ENCODE measurements at places on chromosomes 13 and 19. TPM values are rescaled to one million over a fixed set of nuclear protein-coding genes. Genes with fewer than 3 reads are reported as not detected.

SIGLECL1 gene
- not detected for total RNA-seq

GRCh38 chr13:43229506-43229905 lies 206.1 kb downstream of the DNAJC15 start:
- no peak overlapping the region for H3K27ac ChIP-seq
- H3K27me3 ChIP-seq, result no peaks in the 10 kb centered on the region
- DNase-seq, result peak; percentile 70

MLLT1 gene
- 53.9 TPM for total RNA-seq

DNA sequence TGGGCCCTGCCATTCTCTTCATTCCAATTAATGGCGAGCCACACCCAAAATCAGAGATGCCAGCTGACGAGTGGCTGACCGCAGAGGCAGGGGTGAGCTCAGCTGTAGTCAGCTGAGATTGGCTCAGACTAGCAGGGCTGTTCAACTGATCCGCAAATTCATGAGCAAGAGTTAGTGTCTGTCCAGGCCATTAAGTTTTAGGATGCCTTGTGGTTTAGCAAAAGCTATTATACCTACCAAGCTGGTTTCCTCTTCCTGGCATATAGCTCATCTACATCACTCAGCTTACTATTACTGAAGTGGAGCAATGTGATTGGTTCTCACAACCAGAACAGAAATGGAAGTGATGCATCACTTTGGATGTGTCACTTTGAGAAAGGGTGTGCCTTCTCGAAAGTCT lies 148.7 kb downstream of the NALCN start:
- no peak overlapping the region for H3K27ac ChIP-seq
- no peak overlapping the region for H3K4me3 ChIP-seq
- DNase-seq, result no peak
- H3K36me3 ChIP-seq, result no peaks in the 10 kb centered on the region
- no peaks in the 10 kb centered on the region for H3K4me1 ChIP-seq

DNA sequence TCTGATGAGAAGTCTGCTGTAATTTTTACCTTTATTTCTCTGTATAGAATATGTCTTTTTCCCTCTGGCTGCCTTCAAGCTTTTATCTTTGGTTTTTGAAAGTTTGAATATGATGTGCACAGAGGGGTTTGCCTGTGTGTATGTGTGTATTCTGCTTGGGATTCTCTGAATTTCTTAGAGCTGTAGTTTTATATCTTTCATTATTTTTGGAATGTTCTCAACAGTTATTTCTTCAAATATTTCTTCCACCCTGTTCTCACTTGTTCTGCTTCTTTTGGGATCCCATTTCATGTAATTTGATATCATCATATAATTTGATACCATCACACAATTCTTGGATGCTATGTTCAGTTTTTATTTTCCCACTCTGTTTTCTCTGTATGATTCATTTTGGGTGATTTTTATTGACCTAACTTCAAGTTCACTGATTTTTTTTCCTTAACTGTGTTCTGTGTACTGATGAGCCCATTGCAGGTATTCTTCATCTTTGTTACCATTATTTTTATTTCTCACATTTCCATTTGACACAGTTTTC lies 7.5 kb downstream of the COG3 start:
- no peak overlapping the region for H3K4me3 ChIP-seq
- H3K36me3 ChIP-seq, result peaks cover 23% of the 10 kb centered on the region
- no peaks in the 10 kb centered on the region for H3K27me3 ChIP-seq
- peak; percentile 17 for DNase-seq
- peak overlapping the region; percentile 63 for H3K27ac ChIP-seq

ZNF582 gene
- not detected for total RNA-seq

- no peaks in the 10 kb centered on the region for H3K27me3 ChIP-seq
- peaks cover 15% of the 10 kb centered on the region for H3K36me3 ChIP-seq
- peak; percentile 96 for DNase-seq
- peak within 1 kb of the TSS; percentile 96 for H3K4me3 ChIP-seq
- H3K27ac ChIP-seq, result peak within 1 kb of the TSS; percentile 82
These were observed at the start of gene ZNF155 for GRCh38 chr19:43983912-43984686. ZNF155 (plus strand) TSS chr19:43984188; CDS start chr19:43988544, 4,356 bp downstream.

GRCh38 chr13:24858953-24859352 lies 95.0 kb downstream of the RNF17 start:
- peaks cover 9% of the 10 kb centered on the region for H3K4me1 ChIP-seq
- no peak for DNase-seq
- H3K27me3 ChIP-seq, result no peaks in the 10 kb centered on the region
- H3K4me3 ChIP-seq, result no peak overlapping the region
- no peak overlapping the region for H3K27ac ChIP-seq

DNA sequence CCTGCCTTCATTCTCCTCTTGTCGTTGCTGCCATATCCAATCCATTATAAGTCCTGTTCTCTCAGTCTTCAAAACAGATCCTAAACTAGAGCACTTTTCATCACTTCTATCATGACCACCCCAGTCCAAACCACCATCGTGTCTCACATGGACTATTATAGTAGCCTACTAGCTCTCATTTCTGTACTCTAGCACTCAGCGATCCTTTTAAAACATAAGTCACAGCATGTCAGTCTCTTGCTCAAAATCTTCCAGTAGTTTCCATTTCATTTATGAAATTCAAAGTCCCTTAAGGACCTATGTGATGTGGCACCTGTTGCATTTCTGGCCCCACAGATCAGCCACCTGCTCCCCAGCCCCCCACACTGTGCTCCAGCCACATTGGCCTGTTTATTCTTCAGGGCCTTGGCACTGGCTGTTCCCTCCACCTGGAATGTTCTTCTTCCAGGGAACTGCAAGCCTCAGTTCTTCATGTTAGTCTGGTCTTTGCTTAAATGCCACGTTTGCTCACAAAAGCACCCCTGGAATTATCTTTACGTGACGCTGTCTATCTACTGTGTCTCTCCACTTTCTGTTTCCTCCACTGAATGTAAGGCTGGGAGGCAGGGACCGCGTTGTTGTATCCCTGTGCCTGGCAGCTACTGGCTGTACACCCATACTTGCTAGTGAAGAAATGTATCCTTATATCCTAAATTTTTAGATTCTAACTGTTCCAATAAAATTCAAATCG lies 64.3 kb downstream of the MBNL2 start:
- H3K27ac ChIP-seq, result no peak overlapping the region
- H3K4me3 ChIP-seq, result no peak overlapping the region
- no peaks in the 10 kb centered on the region for H3K36me3 ChIP-seq
- DNase-seq, result no peak
- H3K27me3 ChIP-seq, result no peaks in the 10 kb centered on the region

- H3K36me3 ChIP-seq, result peaks cover 21% of the 10 kb centered on the region
- H3K4me1 ChIP-seq, result peaks cover 35% of the 10 kb centered on the region
- no peaks in the 10 kb centered on the region for H3K27me3 ChIP-seq
- no peak overlapping the region for H3K27ac ChIP-seq
These were observed 2.0 kb downstream of the GRAMD1A start for GRCh38 chr19:35002037-35002535.

DNA sequence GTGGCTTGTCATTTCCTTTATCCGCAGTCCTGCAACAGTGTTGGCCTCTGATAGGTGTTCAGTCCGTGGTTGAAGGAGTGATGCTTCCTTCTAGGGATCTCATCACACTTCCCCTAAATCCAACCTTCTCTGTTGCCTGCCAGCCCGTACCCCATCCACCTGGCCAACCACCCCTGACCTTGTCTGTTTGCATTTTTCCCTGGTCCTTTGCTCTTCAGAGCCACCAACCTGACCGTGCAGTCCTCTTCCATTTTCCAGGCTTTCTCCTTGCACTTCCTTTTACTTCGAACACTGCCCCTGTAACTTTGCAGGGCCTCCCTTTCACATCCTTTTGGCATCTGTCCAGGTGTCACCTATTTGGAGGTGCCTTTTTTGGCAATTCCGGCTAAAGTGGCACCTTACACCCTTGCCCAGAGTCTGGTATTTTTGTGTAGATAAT lies 696 bp downstream of the ZNF460 start:
- H3K4me3 ChIP-seq, result no peak overlapping the region
- H3K27ac ChIP-seq, result no peak overlapping the region
- peak; percentile 35 for DNase-seq
- no peaks in the 10 kb centered on the region for H3K27me3 ChIP-seq

DNA sequence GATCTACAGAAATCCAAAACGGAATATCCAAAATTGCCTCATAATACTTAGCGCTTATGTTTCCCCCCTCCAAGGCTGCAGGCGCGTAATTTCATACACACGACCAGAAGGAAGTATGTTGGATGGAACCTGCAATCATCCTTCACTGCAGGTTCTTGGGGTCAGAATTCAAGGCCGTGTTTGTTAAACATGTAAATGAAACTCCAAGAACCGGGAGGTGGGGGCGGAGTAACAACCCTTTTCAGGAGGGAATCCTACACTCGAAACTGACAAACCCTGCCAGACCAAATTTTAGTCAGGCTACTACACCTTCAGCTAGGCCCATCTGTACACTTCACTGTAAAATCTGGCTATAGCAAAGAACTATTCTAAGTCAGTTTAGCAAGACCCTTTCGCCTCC lies 1.3 kb downstream of the ZNF607 start:
- DNase-seq, result no peak
- peak overlapping the region; percentile 85 for H3K27ac ChIP-seq
- H3K4me3 ChIP-seq, result peak overlapping the region; percentile 96
- peaks cover 9% of the 10 kb centered on the region for H3K4me1 ChIP-seq
- H3K27me3 ChIP-seq, result no peaks in the 10 kb centered on the region
- H3K36me3 ChIP-seq, result peaks cover 28% of the 10 kb centered on the region

GRCh38 chr13:33275916-33276315 lies 9.6 kb downstream of the STARD13 start:
- H3K4me3 ChIP-seq, result no peak overlapping the region
- H3K4me1 ChIP-seq, result peaks cover 77% of the 10 kb centered on the region
- H3K36me3 ChIP-seq, result peaks cover 66% of the 10 kb centered on the region
- DNase-seq, result no peak
- no peaks in the 10 kb centered on the region for H3K27me3 ChIP-seq

CELF5 gene
- total RNA-seq, result 0.30 TPM

- H3K4me3 ChIP-seq, result no peak overlapping the region
- no peak for DNase-seq
- H3K36me3 ChIP-seq, result no peaks in the 10 kb centered on the region
- no peaks in the 10 kb centered on the region for H3K4me1 ChIP-seq
These were observed 862.3 kb downstream of the SLITRK1 start for GRCh38 chr13:83019986-83020385.

DNA sequence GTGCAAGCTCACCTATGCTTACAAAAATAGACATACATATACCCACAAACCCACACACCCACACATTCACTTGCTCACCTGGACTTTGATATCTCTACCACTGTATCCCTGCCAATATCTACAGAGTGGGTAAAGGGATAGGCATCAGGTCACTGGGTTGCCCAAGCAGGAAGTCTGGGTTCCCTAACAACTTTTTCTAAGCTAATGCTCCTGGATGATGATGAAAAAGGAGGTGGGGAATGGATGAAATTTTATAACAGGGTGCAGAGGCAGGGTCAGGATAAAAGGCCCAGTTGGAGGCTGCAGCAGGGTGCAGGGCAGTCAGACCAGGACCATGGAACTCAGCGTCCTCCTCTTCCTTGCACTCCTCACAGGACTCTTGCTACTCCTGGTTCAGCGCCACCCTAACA lies at the start of gene CYP2B6:
TSS of gene CYP2B6 (plus strand) at position 311 of the 410 bp plus-strand sequence. CDS start at position 335, 24 bp downstream.
- no peak for DNase-seq
- peaks cover 63% of the 10 kb centered on the region for H3K27me3 ChIP-seq
- no peak within 1 kb of the TSS for H3K27ac ChIP-seq

- H3K4me1 ChIP-seq, result no peaks in the 10 kb centered on the region
- H3K27me3 ChIP-seq, result peaks cover 15% of the 10 kb centered on the region
- no peak overlapping the region for H3K4me3 ChIP-seq
- peaks cover 5% of the 10 kb centered on the region for H3K36me3 ChIP-seq
These were observed 25.1 kb upstream of the NMRK2 start for GRCh38 chr19:3907626-3908265.

ABCA7 gene
- total RNA-seq, result 10.3 TPM

ZNF99 gene
- total RNA-seq, result not detected

- no peak overlapping the region for H3K4me3 ChIP-seq
- H3K27ac ChIP-seq, result no peak overlapping the region
- DNase-seq, result no peak
- no peaks in the 10 kb centered on the region for H3K27me3 ChIP-seq
These were observed 8.1 kb upstream of the GPI start for GRCh38 chr19:34356875-34357274.

NAXD gene
- total RNA-seq, result 28.3 TPM

CEACAM3 gene
- not detected for total RNA-seq

WDR88 gene
- total RNA-seq, result not detected
